NCI-H1092 (cell line): ENCODE measurements at places on chromosomes 1 and 21.

DNA sequence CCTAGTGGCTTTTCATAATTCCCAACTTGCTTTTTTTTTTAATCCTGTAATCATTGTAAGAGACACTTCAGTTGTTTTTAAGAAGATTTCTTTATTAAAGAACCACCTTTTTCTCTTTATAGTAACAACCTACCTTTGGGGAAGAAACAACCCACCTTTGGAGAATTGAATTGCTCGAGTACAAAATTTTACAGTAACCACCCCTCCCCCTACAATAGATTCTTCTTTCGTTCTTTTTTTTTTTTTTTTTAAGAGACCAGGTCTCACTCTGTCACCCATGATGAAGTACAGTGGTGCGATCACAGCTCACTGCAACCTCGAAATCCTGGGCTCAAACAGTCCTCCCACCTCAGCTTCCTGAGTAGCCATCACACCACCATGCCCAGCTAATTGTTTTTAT, 2.1 kb upstream of the LRRC40 start:
- DNase-seq: no peak

GRCh38 chr1:40344597-40344996, 27.5 kb upstream of the COL9A2 start:
- no peak for DNase-seq

DNA sequence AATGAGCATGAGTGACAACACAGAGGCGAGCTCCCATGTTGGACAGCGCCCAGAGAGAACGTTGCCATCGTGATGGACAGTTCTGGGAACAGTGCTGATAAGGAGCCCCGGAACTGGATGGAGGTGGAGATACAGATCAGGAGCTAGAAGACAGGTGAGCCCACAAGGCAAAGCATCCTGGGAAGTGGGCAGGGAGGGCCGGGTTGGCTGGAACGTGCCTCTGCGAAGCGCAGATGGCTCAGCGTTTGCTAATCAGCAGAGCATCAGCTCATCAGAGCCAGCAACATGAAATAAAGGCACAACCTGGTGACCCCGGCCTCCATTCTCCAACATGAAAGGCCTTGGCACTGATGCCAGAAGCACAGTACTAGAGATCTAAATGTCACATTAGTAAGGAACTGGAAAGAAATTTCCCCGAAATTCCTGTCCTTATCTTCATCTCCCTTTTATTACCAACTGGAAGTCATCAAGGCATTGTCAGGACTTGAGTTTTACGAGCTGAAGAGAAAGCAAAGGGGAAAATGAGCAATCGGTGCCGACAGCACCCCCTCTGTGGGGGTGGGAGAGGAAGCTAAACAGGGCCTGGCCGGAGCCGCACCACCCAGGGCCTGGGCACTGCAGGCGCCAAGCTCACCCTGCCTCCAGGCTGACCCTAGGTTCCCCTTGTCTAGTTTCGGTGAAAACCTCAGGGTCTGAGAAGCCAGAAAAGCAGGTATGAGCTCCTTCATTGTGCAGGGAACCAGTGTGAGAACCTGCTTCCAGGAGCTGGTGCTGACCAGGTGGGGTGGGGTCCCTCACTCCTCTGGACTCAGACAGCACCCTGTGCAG, 19.9 kb downstream of the ABCA4 start:
- no peak for DNase-seq

- no peak for DNase-seq
Observed at GRCh38 chr1:239269706-239270105, 116.7 kb upstream of the CHRM3 start.

GRCh38 chr1:151980287-151981177, 13.1 kb downstream of the S100A10 start:
- DNase-seq: no peak

DNA sequence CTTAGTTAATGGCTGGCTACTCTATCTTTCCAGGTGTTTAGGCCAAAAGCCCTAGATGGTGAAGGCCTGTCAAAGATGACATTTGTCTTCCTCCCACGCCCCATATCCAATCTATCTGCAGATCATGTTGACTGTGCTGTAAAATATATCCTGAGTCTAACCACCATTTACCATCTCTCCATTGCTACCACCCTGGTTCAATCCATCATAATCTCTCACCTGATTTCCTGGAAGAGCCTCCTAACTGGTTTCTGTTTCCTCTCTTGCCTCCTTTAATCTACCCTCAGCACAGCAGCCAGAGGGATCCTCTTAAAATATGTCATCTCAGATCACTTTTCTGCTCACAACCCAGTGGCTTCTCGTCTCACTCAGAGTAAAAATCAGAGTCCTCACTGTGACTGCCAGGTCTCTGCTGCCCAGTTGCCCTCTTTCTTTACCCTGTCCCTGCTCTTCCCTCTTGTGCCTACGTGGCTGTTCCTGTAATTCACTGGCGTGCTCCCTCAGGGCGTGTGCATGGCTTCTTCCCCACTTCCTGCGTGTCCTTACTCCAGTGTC, 17.8 kb downstream of the TMEM50A start:
- DNase-seq: no peak

GRCh38 chr21:33964706-33965325, 49.2 kb upstream of the ATP5PO start:
- DNase-seq: no peak

DNA sequence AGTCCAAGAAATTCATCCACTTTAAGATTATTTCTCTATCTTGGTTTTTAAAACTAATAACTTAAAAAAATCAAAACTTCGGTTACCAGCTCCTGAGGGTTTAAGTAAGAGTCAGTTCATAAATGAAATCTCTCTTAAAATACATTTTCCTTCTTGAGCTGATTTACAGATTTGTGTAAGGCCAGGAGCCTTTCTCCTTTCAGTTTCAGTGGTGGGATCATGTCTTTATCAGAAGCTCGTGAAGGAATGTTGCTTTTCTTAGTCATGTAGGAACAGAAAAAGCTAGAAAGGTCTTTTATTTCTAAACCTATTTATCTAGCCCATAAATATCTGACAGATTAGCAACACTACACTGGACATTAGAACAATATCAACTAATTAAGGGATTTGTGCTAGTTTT, 390.2 kb downstream of the GPATCH2 start:
- DNase-seq: no peak

GRCh38 chr1:182426442-182427430, 23.2 kb upstream of the RGSL1 start:
- no peak for DNase-seq

DNA sequence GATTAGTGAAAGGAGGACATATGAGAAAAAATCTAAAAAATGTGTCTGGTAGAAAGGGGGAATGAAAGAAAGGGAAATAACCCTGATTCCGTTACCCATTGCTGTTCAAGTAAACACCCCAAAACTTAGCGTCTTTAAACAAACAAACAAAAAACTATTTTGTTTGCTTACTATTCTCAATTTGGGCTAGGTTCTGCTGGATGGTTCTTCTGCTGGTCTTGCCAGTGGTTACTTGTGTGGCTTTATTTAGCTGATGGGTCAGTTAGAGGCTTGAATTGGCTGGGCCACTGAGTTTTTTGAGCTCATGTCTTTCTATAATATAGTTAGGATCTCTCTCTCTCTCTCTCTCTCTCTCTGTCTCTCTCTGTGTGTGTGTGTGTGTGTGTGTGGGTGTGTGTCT, 112.1 kb downstream of the GRIK1 start:
- DNase-seq: no peak

DNA sequence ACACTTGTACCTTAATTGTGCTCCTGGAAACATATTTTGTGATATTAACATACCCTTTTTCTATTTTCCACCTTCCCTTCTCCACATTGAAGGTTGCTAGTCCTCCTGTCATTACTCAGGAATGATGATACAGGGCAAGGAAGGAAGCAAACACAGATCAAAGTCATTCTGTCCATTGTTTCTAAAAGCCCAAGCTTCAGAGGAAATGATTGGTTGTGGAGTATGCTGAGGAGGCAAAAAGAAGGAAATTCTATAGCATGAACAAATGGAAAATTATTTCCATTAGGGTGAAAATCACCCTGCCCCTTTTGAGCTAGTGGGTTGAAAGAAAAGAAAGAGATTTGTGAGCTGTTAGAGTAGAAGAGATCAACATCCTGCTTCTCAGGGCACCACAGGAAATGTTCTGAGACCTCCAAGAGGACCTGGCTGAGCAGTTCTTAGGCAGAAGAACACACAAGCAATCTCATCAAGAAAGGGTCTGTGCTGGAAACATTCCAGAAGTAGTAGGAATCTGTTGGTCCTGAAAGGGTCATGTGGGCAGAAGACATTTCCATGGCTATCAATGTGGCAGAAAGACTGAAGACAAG, 29.0 kb upstream of the PRRX1 start:
- DNase-seq: no peak

DNA sequence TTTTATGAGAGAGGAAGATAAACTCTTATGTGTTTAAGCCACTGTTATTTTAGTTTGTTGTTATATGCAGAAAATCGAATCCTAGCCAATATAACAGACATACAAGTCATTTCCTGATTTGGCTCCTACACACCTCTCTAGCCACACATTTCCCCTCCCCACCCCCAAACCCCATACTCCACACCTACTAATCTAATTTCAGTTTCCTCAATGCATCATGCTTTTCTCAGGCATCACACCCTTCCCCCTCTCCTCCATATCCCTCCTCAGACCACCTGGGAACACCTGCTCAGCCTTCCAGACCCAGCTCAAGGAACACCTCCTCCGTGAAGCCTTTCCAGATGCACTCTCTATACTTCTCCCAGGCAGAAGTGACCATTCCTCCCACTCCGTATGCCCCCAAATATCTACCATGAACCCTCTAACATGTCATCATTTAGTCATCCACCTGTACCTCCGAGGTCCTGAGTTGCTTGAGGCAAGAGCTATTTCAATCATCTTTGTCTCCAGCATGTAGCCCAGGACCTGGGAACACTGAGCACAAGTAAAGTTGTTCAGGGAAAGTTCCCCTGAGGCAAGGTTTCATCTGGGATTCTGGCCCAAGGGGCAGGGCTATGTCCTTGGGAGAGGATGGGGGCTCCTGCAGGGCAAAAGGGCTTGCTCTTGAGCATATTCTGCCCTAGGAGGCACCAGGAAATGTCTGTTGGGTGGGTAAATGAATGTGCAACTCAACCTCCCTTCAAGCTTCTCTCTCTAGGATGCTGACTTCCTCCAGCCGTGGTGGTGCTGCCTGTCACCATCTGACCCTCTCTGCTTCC, 126.8 kb downstream of the HIVEP3 start:
- no peak for DNase-seq

GRCh38 chr1:30526652-30527345, 196.6 kb downstream of the MATN1 start:
- DNase-seq: no peak

DNA sequence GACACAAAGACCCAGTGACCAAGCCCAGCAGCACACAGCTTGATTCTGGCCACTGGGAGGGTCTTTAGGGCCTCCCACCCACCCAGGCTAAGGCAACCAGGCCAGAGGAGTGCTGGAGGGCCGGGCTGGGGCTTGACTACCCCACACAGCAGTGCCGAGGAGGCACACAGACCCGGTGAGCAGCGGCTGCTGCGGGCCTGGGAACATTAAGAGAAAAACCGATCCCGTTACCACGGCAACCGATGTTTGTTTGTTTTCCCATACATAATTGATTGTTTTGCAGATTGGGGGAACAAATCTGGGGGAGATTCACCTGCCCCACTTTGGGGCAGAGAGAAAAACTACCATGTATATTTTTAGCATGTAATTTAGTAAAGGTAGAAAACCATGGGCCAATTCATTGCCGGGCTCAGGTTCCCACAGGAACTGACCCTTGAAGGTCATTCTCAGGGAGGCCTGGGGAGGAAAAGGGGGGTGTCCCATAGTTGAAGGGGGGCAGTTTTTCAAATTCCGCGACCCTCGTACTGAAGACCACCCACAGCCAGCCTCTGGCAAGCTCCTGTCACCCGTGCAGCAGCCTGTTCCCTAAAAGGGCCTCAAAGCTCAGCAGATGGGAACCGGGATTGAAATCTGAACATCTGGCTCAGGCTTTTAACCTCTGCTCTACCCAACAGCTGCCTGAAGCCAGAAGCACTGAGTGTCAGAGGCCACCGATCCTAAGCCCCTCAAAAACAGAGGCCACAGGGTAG, 35.3 kb downstream of the CHD5 start:
- no peak for DNase-seq

GRCh38 chr1:33086384-33086850, 5.5 kb downstream of the AZIN2 start:
- peak; percentile 73 for DNase-seq

DNA sequence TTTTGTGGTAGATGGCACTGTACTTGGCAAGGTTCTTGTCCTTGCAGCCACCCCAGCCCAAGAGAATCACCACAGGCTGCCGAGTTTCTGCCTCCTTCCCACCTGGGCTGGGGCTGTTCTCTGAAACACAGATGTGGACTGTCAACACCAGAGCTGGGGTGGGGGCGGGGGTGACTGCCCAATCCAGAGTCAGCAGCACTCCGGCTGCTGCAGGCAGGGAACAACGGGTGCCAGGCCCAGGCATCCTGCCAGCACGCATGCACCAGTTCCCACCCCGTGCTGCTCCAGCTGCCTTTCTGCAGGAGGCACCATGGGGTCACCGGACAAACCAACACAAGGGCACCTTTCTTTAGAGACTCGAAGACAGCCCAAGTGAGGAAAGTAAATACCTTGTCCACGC, 14.1 kb downstream of the TMEM53 start:
- peak; percentile 79 for DNase-seq

DNA sequence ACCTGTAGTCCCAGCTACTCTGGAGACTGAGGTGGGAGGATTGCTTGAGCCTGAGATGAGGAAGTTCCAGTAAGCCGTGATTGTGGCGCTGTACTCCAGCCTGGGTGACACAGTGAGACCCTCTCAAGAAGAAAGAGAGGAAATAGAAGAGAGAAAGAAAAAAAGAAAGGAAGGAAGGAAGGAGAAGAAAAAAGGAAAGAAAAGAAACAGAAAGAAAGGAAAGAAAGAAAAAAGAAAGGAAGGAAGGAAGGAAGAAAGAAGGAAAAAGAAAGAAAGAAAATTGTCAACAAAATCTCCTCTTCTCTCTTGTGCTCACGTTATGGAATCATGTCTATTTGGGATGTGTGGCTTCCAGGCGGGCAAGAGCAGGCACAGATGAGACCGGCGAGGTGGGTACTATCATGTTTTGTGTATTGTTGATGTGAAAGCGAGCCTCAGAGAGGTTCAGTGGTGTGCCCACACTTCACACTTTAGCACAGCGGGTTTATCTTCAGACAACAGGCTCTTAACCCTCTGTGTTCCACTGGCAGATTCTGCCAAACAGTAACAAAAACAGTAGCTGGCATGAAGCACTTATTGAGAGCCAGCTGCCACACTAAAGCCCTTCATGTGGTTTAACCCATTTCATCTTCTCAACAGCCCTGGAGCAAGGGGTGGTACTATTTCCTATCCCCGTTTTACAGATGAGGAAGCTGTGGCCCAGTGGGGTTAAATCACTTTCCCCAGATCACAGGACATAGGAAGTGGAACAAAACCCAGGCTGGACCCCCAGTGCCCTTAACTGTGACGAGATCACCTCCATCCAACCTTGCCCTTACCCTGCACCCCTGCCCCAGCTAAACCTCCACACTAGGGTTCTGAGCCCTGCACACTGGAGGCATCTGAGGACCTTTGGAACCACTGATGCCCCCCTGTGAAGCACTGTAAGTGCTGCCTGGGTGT, 94.7 kb upstream of the TARDBP start:
- peak; percentile 51 for DNase-seq

- DNase-seq: no peak
Observed at GRCh38 chr1:18794561-18794960, 64.9 kb downstream of the TAS1R2 start.
